ENCODE measurements at places on chromosomes 7 and 10.
A peak's percentile ranks its signal among the peaks of the same experiment; 100 is the strongest.

GRCh38 chr7:650339-651031 is 76.0 kb upstream of the DNAAF5 start:
- DNase-seq, result no peak

DNA sequence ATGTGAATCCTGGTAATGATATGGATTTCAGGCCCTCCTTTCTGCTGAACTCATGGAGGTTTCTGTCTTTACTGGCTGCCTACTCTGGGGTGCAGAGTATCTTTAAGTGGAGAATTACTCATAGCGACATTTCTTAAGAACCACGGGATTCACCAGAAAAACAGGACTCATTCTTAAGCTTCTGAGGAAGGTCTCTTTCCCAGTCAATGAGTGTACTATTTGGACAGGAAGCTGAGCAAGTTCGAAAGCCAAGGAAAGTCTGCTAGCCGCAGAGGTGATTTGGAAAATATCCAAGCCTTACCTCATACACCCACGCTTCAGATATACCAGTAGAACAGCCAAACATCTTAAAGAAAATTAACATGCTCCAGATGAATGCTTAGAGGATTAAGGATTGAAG is 377.6 kb upstream of the MYO3A start:
- DNase-seq, result peak; percentile 28

DNA sequence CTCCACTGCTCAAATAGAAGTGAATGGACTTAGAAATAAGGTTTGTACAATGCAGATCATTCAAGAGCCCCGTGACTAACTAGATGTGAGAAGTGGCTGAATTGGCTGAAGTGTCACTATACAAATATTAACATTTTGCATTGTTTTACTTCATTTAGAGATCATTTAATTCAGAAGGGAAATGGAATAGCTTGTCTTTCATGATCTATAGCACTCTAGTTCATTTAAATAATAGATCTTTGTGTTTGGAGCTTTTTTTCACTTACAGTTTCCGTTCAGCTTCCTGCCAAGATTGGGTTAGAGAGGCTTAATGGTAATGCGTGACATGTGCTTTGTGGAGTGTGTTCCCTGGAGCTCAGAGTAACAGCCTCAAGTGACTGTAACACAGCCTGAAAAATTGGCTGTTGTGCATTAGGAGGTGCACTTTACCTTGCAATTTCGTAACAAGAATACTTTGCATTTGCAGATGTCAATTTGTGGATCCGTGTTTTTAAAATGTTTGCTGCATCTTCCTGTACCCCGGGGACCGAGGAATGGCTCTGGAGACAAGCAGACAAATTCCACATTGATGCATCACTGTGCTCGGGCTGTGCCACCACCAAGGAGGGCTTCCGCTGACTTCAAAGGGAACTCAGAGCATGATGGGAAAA is 170.3 kb downstream of the NRP1 start:
- no peak for DNase-seq

GRCh38 chr10:28947171-28947570 is 269.9 kb downstream of the BAMBI start:
- DNase-seq, result peak; percentile 24

DNA sequence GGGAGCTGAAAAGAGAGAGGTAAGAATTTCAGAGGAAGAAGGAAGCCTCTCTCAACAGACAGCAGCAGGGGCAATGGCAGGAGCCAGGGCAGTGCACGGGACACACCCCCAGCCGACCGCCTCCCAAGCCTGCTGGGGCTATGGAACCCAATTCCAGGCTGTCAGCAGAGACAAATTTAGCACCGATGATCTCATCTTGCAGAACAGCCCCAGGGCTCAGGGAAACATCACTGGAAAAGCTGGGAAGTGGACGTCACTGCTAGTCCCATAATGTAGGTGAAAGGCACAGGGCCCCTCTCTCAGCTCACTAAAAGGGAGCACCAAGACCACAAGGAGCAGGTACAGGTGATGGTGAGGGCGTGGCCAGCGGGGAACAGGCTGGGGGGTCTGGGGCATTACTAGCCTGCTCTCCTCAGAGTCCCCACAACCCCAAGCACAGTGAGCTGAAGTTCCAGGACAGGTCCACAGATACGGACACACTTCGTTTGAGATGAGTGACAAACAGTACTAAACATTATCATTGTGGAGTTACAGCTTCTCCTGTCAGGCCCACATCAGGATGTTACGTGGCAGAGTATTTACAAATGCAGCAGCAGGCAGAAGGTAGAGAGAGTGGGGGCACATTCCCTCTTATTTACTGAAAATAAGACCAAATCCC is 103.7 kb downstream of the PLXNA4 start:
- peak; percentile 75 for DNase-seq

DNA sequence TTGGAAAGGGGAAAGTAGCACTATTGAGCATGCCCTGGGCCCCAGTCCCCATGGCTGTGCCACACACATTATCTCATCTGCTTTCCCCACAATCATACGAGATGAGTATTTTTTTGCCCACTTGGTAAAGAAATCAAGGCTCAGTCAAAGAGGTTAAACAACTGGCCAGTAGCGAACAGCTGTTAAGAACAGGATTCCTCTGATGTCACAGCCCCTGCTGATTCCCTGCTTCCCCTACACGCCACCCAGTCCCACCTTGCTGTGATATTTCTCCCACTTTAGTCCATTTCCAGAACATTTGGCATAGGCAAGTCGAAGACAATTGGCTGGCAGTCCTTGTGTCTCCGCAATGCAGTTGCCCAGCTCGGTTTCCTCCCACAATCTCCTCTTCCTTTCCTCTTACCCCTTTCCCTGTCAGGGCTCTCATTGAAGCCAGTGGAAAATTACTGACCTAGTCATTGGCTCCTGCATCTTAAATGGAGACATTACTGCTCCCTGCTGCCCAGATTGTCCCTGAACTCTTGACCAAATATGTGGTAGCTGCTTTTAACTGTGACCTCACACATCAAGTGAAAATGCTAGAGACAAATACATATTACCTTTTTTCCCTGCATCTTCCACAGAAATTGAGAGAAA is 56.5 kb upstream of the EEPD1 start:
- DNase-seq, result peak; percentile 5

Measured in fibroblast of mammary gland (primary cell).